ENCODE measurements at places on chromosomes 11 and 22.

- no peak for DNase-seq
Observed at GRCh38 chr11:68297052-68297378, 15.4 kb upstream of the LRP5 start.

DNA sequence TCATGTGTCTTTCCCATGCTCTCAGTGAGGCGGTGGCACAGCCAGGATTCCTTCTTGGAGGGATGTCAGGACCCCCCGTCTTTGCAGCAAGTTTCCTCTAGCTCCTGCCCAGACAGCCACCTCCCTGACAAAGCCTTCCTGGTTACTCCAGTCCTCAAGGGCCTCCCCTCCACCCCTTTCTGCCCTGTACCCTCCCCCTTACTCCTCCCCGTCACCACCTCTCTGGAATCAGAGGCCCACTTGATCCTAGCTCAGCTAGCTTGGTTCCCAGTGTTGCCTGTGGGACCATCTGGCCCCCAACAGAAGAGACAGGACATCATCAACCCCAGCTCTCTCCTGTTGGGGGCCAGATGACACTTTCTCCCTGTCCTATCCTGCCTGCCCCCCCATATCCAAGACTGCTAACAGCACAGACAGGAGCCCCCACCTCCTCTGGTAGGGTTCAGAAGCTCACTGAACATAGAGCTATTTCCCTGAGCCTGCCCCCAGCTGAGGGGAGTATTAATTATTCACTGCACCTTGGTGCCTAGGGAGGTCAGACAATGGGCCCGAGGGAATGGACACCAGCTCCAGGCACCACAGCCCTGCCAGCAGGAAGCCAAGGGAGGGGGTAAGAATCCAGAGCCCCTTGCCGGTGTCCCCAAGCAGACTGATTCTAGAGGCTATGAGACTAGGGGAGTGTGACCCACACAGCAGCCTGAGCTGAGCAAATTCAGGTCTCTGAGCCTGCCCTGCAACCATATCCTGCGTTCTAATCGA lies 3.3 kb downstream of the GDPD5 start:
- no peak for DNase-seq

DNA sequence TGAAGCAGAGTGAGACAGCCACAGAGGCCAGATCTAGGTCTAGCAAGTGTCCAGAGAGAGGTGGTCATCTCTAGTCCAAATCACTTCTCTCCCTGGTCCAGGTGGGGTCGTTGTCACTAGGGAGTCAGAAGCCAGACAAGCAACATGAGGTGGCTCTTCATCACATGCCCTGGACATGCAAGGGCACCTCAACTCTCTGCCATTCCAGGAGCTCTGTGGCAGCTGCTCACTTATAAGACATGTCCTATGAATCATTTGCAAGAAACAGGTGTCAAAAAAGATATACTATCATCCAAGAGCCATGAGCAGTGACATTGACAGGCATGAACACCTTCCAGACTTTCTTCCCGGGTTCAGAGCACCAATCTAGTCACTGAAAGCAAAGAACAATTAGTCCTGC lies 130.8 kb downstream of the GALNT18 start:
- DNase-seq = no peak

- DNase-seq = no peak
Observed at GRCh38 chr11:60900673-60901404, 5.5 kb downstream of the PRPF19 start.

DNA sequence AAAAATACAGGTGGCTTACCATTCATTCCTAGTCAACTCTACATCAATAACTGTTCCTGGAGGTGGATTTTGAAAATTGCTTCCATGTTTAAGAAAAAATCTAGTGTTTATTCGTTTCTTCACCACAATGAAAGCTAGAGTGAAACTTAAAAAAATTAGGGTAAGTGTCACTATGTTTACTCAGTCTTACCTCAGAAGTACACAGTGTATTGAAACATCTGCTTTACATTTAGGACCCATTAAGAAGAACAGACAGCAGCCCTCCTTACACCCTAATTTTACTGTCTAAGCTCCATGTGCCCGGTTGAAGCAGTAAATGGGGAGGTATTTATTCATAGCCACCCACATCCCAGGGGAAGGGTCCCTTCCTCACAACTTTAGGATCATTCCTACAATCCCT lies 51.4 kb downstream of the PIWIL3 start:
- DNase-seq = no peak

DNA sequence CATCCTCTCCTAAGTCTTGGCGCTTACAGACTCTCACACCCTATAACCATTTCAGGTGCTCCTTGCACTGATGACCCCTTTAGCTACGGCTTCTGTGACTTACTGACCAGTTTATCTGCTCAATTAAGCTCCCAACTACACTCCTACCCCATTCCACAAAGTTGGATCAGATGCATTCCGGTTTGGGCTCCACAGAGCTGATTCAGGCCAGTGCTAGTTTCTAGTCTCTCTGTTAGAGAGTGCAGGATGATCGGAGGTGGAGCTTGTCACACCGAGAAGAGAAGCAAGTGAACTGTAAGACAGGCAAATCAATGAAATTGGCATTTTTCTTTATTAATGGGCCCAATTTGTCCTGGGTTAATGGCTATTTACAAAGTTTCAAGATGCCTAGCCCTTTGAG lies 436.8 kb upstream of the CADM1 start:
- no peak for DNase-seq

- DNase-seq = no peak
Observed at GRCh38 chr11:66950112-66950535, 8.1 kb downstream of the PC start.

- DNase-seq = no peak
Observed at GRCh38 chr11:111370902-111371578, 8.0 kb downstream of the POU2AF1 start.

DNA sequence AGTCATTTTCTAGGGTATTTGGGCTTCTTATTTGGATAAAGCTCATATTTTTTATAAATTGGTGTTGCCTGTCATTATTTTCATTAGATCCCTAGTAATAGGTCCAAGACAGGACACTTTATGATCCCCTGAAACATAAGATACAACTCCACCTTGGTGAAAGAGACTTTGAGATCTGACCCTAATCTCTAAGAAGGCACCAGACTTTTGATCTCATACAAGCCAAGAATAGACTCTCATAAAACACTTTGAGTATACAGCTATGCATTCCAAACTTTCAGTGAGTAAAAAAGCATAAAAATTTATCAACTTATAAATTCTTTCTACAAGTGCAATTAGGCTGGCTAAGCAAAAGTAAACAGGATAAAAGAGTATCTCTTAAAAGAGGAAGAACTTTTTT lies 451.2 kb downstream of the MN1 start:
- DNase-seq = no peak
